NCI-H82 (cell line): ENCODE measurements at places on chromosomes 13 and 19.

DNA sequence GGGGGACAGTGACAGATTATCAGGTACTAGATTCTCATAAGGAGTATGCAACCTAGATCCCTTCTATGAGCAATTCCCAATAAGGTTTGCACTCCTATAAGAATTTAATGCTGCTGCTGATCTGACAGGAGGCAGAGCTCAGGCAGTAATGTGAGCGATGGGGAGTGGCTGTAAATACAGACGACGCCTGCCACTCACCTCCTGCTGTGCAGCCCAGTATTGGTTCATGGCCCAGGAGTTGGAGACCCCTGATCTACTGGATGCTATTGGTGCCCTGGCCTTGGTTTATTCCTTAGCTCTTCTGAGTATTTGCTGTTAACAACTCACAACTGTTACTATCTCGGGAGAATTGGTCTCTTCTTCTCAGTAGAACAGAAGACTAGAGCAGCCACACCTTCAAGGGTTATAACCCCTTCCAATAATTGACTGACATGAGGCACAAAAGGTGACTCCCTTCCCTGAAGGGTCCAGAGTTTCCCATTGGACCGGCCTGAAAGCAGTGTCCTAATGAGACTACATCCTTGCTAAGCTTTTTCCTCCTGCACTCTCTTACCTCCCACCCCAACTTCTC is 35.0 kb upstream of the RBM26 start:
- DNase-seq: no peak

DNA sequence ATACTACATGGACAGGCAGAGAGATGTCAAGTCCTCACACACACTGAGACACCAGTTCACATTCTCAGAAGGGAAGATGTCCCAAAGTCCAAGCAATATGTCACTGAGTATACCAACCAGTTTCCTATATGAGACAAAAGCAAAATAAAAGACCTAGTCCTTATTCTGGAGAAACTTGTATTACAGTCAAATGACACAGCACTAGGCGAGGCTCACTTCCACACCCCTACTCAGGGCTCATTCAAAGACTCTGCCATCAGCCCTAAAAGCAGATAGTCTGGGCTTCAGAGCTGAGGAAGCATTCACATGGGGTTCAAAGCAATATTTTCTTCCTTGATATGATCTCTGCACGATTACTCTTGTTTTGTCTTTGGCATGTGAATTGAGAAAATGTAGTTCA is 129.9 kb upstream of the UBL3 start:
- no peak for DNase-seq

DNA sequence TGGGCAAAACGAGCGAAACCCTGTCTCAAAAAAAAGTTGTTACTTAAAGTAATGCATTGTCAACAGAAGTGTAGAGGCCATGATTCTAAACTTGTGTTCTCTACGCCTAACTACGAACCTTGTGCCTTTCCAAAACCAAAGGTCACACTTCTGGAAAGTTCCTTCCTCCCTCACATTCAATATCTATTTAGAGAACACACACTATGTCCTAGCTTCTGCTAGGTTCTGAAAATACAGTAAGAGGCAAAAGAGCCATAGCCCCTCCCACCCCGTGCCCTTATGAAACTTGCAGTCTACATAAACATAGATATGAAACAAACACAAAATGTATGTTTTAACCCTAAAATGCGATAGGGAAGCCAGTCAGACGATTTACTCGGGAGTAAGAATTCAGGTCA is 36.4 kb downstream of the RNF6 start:
- DNase-seq: no peak

DNA sequence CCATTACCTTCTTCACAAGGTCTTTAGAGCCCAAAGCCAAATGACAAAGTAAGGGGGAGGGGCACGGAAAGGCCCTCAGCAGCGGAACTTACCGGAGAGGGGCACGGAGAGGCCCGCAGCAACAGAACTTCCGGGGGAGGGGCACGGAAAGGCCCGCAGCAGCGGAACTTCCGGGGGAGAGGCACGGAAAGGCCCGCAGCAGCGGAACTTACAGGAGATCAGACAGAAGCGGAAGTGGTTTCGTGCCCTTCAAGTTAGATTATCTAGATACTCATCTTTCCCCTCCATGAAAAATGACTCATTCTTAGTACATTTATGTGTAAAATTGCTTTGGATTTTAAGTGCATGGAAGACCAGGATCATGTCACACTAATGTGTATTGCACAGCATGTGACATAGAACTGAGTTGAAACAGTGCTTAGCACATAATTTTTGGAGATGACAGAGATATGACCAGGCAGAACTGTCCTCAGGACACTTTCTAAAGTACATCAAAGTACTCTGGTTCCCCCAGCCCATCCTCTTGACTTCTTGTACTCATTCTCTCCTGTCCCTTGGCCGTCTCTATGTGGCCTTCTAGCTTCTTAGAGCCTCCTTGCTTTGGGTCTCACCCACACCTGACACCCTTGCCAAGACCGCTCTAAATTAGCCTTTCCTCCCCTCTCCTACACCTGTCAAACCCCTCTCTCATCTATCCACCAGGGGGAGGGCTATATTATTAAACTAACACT is 25.7 kb upstream of the TPTE2 start:
- peak; percentile 86 for DNase-seq

DNA sequence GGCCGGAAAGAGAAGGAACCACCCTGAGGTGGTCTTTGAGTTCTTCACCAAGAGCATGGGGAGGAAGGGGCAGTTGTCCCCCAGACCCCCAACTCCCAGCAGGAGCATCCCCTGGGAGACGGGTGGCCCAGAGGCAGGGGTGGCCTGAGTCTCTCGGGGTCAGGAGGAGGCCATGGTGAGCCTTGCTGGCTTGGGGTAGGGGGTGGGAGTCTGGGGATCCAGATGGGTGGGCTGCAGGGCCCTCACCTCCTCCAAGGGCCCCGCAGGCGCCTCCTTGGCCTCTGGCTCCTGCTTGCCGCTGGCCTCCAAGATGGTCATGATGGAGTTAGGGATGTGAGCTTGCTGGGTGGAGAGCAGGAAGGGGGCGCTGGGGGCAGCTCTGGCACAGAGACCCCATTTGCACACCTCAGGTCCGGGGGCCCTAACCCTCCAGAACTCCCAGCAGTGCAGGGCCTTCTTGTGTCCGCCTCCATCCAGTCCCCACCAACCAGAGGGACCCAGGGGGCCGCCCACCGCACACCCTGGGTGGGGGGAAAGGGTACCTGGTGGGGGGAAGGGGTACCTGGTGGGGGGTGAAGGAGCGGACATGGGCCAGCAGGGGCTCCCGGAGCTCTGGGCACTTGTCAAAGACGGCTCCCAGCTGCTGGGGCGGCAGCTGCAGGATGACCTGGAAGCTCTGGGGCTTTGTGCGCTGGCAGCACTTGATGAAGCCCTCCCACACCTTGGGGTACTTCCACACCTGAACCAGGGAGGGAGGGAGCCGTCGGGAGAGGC is 1.3 kb upstream of the RSPH6A start:
- DNase-seq: no peak

GRCh38 chr19:1715540-1715939 is 37.8 kb upstream of the ONECUT3 start:
- DNase-seq: peak; percentile 39

GRCh38 chr19:38210458-38210987 is 13.5 kb downstream of the DPF1 start:
- DNase-seq: peak; percentile 68

GRCh38 chr13:18971576-18972219 is 209.9 kb downstream of the TUBA3C start:
- DNase-seq: no peak

- DNase-seq: peak; percentile 56
Observed at GRCh38 chr13:74132152-74132775, 1.9 kb downstream of the KLF12 start.

GRCh38 chr19:7476241-7476640 is 12.6 kb downstream of the PEX11G start:
- DNase-seq: no peak

GRCh38 chr19:17405250-17406045 is at the start of gene BST2:
Gene BST2, minus strand, starts transcription at chr19:17405630. Its CDS starts 55 bp downstream, at chr19:17405575.
- DNase-seq: peak; percentile 55

GRCh38 chr19:2478278-2478755 is 2.4 kb downstream of the GADD45B start:
- DNase-seq: peak; percentile 40

GRCh38 chr19:9786342-9786741 is 17.8 kb upstream of the ZNF846 start:
- DNase-seq: no peak

DNA sequence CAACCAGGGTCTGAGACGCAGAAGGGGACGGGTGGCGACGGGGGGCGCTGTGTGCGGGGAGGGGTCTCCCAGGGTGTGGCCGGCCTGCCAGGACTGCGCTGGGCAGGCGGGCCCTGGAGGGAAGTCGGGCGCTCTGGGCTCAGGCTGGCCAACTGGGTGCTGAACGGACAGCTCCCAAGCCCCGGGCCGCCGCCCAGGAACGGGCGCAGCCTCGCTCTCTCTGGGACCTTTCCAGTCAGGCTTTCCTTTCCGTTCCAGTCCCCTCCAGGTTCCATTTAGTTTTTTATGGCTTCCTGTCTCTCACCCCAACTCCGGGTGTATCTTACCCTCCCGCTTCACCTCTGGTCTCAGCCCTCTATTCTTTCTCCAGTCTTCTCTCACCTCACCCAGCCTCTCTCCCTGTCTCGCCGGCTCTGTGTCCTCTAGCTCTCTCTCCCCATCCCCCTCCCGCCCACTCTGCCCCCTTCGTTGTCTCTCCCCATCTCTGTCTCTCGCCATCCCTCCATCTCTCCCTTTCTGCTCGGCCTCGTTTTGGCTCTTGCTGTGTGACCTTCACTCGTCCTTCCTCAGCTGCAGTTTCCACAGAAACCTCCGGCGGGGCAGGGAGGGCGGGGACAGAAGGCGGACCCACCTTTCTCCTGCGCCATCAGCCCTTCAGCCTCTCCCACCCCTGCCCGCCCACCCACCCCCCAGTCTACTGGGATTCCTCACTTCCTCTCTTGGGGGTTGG is 3.3 kb upstream of the ATP1A3 start:
- DNase-seq: no peak

DNA sequence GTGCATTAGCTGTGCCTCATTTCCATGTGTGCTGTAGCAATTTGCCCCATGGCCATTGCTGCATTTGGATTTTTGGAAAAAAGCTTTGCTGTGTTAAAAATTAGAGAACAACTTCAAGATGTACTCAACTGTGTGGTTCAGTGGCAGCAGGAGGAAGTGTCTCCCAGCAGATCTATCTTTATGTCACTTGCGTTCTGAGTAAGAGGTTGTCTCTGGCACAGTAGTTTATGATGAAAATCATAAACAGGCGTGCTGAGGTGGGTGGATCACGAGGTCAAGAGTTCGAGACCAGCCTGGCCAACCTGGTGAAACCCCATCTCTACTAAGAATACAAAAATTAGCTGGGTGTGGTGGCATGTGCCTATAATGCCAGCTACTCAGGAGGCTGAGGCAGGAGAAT is 29.0 kb upstream of the RNF17 start:
- DNase-seq: no peak

GRCh38 chr19:51824281-51825005 is 29.5 kb downstream of the FPR3 start:
- DNase-seq: no peak

GRCh38 chr13:59538512-59538911 is 625.2 kb downstream of the DIAPH3 start:
- no peak for DNase-seq

GRCh38 chr13:41054919-41055619 is 6.2 kb upstream of the WBP4 start:
- DNase-seq: peak; percentile 40
